G401 (cell line): ENCODE measurements at places on chromosomes 3 and 15. TPM values are rescaled to one million over a fixed set of nuclear protein-coding genes. Genes with fewer than 3 reads are reported as not detected.

GRCh38 chr15:74907163-74907870 is 666 bp upstream of the FAM219B start:
- DNase-seq, result peak; percentile 58

DNA sequence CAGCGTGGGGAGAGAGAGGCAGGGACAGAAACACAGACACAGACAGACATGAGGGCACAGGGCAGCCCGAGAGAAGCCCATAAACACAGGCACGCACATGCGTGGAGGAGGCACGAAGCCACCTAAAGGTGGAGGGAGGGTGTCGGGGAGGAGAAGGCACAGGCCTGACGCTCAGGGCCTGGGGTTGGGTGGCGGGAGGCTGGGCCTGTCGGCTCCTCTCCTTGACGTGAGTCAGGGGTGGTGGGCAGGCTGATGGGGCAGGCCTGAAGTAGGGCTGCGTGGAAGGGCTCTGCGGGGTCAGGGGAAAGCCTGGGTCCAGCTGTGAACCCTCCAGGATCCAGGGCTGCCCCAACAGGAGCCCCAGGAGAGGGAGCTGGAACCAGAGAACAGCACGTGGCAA is 74.2 kb downstream of the EPHB3 start:
- DNase-seq, result no peak

GRCh38 chr3:54134713-54135112 is 12.4 kb downstream of the CACNA2D3 start:
- DNase-seq, result no peak

- peak; percentile 97 for DNase-seq
These were observed 241.6 kb downstream of the NLGN1 start for GRCh38 chr3:173639098-173639497.

DNA sequence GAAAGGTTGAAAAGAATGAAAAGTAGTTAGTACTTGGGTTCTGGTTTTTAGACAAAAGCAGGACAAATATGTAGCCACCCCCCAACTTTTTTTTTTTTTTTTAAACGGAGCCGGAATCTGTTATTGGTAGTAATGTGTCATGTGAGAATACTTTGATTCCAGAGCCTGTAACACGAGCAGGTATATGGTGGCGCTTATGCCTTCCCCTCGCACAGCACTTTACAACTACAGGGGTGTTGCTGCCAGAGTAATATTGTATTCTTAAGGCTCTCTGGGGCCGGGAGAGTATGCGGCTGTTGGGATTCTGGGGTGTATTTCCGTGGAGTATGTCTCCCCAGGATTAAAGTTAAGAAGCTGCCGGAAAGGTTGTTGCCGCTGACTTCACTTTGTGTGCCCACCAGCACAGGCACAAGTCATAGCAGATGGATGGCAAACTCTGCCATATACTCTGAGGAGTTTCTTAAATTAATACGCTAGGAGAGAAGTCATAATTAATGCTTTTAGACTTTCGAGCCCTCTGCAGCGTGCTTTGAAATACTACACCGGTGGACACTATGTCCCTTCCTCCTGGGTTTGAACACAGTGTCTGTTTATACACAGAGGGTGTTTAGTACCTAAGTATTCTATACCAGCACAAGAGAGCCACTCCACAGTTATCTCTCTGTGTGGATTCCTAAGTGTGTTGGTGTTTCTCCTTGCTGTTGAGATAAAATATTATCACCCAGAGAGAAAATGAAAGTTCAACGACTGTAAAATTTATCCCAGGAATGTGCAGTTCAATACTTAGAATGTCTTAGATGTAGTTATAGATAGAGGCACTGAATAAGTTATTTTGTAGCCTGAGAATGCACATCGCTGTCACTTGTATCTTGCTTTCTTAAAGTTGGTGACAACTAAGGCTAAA is 1.4 kb downstream of the MBNL1 start:
- DNase-seq, result peak; percentile 80

- DNase-seq, result no peak
These were observed 107.6 kb downstream of the LRRK1 start for GRCh38 chr15:101026656-101027272.

GRCh38 chr15:23057707-23058106 is 18.3 kb upstream of the TUBGCP5 start:
- no peak for DNase-seq

- no peak for DNase-seq
These were observed 73.2 kb downstream of the BOC start for GRCh38 chr3:113284453-113285050.

DNA sequence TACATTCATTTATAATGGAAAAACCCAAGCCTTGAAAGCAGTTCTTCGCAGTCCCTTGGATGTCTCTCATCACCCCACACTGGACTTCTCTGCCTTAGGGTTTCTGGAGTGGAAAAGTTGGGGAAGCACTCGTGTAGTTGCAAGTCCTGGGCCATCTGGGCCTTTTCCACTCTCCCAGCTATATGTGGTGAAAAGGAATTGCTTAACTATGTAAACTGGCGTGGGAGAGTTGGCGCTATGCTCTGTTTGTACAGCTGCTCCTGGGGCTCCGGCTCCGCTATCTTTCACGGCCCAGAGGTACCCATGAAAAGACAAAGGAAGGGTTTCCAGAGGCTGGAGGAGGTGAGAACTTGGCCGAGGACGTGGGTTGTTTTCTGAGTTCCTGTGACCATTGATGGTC is 81.1 kb upstream of the MYZAP start:
- DNase-seq, result no peak

- DNase-seq, result no peak
These were observed 407.5 kb upstream of the THBS1 start for GRCh38 chr15:39173426-39173825.

- DNase-seq, result no peak
These were observed 267.7 kb downstream of the CHL1 start for GRCh38 chr3:464255-464654.

- no peak for DNase-seq
These were observed 84.3 kb upstream of the TNFSF10 start for GRCh38 chr3:172607305-172608121.

DNA sequence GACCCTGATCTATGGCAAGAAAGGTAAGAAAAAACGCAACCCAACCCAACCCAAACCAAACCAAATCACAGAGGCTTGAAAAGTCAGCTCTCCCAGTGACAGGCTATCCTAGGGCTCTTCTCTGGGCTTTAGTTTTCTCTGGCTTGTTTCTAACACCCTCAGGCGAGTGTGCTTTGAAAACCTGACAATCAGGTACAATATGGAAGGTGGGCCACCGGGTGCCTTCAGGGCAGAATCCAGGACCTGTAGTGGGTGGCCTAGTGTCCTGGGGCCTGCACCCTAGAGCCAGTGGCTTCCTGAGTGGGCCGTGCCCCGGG is 46.8 kb downstream of the BHLHE40 start:
- DNase-seq, result no peak

DNA sequence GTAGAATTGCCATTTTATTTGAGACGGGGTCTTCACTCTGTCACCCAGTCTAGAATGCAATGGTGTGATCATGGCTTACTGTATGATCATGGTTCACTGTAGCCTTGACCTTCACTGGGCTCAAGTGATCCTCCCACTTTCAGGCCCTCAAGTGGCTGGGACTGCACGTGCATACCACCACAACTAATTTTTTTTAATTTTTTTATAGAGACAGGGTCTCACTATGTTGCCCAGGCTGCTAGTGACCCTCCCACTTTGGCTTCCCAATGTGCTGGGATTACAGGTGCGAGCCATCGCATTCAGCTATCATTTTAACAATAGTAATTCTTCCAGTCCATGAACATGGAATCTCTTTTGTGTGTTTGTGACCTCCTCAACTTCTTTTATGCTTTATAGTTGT is 11.9 kb downstream of the EPM2AIP1 start:
- DNase-seq, result no peak

- no peak for DNase-seq
These were observed 225.2 kb downstream of the ADAMTS17 start for GRCh38 chr15:100116416-100117190.

- no peak for DNase-seq
These were observed 730.2 kb downstream of the TUSC7 start for GRCh38 chr3:117439812-117440211.

- no peak for DNase-seq
These were observed 32.6 kb downstream of the MAP2K5 start for GRCh38 chr15:67575039-67575502.

- no peak for DNase-seq
These were observed 3.4 kb downstream of the DUOXA2 start for GRCh38 chr15:45117308-45118130.

- DNase-seq, result no peak
These were observed 226.5 kb upstream of the PLSCR5 start for GRCh38 chr3:146831659-146832058.

DNA sequence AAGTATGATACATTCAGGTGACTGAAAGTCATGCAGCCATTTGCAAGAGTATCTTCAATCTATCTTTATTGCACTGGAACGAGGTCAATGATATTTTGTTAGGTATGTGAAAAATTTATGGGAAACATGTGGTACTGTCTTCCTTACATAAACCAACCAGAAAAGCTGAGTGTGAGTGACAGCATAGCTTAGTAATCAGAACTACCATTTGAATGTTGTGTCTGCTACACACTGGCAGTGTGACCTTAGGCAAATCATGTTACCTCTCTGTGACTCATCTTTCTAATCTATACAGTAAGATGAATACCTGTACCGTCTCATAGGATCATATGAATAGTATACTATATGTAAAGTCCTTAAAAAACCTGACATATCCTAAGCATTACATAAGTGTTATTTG is 337.9 kb upstream of the IL12A start:
- DNase-seq, result no peak

DNA sequence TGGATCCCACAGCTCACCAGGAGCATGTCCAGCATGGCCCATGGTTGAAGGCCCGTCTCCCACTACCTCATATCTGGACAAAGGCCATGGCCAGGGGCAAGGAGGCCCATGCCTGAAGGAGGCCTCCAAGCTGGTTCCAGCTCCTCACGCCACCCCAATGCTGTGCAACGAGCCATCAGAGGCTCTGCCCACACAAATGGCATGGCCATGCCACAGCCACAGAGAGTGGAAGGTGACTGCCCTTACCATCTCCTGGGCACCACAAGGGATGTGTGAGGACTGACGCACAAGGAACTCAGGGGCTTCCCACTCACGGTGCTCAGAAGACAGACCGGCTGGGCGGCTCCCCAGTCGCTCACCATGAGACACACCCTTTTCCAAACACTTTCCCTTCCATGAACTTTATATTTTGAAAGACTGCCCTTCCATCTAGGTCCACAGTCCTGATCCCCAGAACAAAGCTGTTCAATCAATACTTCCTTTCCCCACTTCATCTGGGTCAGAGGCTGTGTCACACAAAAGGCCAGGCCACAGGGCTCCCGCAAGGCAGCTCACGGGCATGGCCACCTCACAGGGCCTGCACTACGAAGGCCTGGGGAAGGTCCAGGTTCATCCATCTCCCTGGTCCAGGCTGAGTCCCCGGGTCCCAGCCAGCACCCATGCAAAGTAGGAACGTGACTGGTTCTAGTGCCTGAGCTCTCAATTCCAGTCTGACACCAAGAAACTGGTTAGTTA is 66.4 kb downstream of the CYFIP1 start:
- DNase-seq, result no peak

GRCh38 chr3:98784042-98784441 is 20.9 kb downstream of the ST3GAL6 start:
- DNase-seq, result peak; percentile 20

DNA sequence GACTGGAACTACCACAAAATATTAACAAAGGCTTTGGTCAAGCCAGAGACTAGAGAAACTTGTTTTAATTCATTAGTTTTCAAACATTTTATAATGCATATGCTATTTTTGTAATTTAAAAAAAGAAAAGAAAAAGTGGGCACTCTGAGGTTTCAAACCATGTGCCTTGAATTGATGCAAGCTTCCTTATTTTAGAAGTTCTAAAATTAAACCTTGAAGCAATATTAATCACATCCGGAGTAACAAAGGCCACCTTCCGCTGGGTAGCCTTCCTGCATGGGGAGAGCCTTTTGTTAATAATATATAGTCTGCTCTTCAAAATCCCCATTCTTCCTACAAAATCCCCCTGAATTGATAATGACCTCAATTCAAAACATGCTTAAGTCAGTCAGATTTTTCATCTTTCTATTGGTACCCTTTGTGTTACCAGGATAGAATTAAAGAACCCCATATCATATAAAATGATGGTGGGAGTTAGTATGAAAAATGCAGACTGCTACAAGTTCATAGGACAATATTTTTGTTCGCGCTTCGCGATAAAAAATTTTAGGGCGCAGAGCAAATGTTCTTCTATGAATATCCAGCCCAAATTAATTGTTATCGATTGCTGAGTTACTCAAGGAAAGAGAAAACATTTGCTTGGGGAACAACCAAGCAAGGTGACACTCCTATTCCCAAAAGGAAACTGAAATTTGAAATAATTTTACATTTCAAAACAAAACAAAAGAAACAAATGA is 30.6 kb downstream of the LDHAL6B start:
- DNase-seq, result no peak

- no peak for DNase-seq
These were observed 141.5 kb downstream of the LIPC start for GRCh38 chr15:58573270-58573669.

DNA sequence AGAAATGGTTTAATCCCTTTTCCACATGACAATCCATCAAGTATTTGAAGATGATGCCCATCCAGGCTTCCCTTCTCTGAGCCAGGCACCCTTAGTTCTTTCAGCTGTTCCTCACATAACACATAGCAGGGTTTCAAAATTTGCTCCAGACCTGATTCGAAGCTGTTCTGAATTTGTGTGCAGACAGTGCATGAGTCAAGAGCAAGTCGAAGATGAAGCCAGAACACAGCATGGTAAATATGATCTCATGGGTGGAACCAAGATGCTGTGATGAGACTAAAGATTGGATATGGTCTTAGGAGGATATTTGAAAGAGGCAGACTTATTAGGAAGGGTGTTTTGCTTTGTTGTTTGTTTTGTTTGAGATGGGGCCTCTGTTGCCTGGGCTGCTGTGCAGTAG is 32.6 kb upstream of the PDE8A start:
- DNase-seq, result no peak

- peak; percentile 55 for DNase-seq
These were observed 54.1 kb upstream of the FURIN start for GRCh38 chr15:90814191-90814821.

FAM98B gene
- 5.9 and 37.9 TPM in 2 replicates for total RNA-seq

FBXL22 gene
- 0.37 and 0.43 TPM in 2 replicates for total RNA-seq

CLDN16 gene
- not detected in 2 replicates for total RNA-seq

RHCG gene
- 2.2 TPM in 1 of 2 replicates, not detected in the other for total RNA-seq

IMPG2 gene
- total RNA-seq, result not detected in 2 replicates

ITIH1 gene
- not detected in 2 replicates for total RNA-seq

GOLGA6D gene
- not detected in 2 replicates for total RNA-seq

FRMD4B gene
- total RNA-seq, result 17.7 and 19.9 TPM in 2 replicates

AMT gene
- total RNA-seq, result 0.14 and 0.55 TPM in 2 replicates

ATP1B3 gene
- total RNA-seq, result 45.6 and 51.0 TPM in 2 replicates

PLCL2 gene
- not detected in 2 replicates for total RNA-seq

SLITRK3 gene
- total RNA-seq, result not detected in 2 replicates

SLC35A5 gene
- total RNA-seq, result 14.2 and 30.1 TPM in 2 replicates

PLA2G4E gene
- total RNA-seq, result not detected in 2 replicates

GXYLT2 gene
- total RNA-seq, result 10.3 and 13.9 TPM in 2 replicates
